CD4-positive, CD25-positive, alpha-beta regulatory T cell (primary cell): ENCODE measurements at places on chromosomes 5 and 9. TPM values are rescaled to one million over a fixed set of nuclear protein-coding genes. Genes with fewer than 3 reads are reported as not detected.

- DNase-seq = peak; percentile 80
These were observed 599 bp downstream of the MLLT3 start for GRCh38 chr9:20621471-20622329.

Gene KIAA1958
- 3.1 TPM for total RNA-seq

- DNase-seq = no peak
These were observed 19.0 kb downstream of the GPR107 start for GRCh38 chr9:130072515-130073235.

Gene TXNDC15
- total RNA-seq = 33.9 TPM

DNA sequence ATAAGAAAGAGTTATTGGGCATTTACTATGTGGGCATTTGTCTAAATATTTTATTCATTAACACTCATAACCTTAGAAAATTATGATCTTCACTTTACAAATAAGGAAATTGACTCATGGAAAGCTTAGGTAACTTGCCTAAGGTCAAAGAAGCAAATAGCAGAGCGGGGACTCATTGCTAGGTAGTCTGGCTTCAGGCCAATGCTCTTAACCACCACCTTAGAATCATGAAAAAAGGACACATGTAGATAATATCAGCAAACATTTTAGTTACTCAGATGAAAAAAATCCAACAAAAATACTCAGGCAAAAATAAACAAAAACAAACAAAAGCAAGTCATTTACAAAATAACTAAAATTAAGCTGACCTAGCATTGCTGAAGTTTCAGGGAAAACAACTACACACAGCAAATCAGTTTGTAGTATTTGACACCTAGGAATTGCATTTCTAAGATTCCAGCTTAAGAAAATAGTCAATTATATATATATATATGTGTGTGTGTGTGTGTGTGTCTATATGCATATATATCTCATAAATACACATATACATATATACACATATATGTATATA lies 166.0 kb downstream of the HMHB1 start:
- DNase-seq = no peak

- no peak for DNase-seq
These were observed 26.5 kb downstream of the SMC5 start for GRCh38 chr9:70285246-70285645.

Gene PCA3
- not detected for total RNA-seq

DNA sequence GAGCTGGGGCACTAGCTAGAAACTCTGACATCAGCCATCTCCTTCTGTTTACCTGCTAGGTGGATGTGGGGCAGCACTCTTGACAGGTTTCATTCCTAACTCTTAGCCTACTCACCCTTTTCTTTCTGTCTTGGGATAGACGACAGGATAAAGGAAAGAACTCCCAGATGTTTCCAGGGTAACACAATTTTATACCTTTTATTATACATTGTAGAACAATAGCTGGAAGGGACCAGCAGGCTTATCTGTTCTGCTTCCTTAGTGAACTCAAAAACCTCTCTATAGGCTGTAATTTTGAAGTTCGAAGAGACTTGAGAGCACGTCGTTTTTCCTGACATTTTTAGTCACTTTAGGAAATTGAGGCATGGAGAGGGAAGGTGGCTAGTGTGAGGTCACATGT lies 13.2 kb downstream of the SPTAN1 start:
- DNase-seq = no peak

GRCh38 chr5:18152671-18153070 lies 518.4 kb downstream of the TAF11L14 start:
- no peak for DNase-seq

Gene GPRIN1
- 1.9 TPM for total RNA-seq

Gene PDE8B
- total RNA-seq = not detected

Gene ARL14EPL
- not detected for total RNA-seq

DNA sequence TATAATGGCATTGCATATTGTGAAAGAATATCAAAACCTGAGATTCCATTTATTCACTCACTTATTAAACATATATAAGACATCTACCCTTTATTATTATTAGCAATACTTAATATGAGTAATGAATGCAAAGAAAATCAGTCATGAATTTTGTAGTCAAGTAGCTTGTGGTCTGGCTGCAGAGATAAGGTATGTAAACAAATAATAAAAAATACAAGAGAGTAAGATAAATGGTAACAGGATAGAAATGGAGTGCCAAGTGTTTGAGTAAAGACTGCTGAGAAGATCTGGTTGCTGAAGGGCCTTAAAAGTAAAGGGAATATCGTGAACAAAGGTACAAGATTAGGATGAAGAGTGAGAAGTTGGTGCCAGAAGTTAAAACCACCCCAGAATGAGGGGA lies 18.4 kb downstream of the TRIM32 start:
- no peak for DNase-seq
